ENCODE measurements at places on chromosomes 5 and 9. TPM values are rescaled to one million over a fixed set of nuclear protein-coding genes. Genes with fewer than 3 reads are reported as not detected.

- no peak for DNase-seq
These were observed 358.2 kb downstream of the HTR1A start for GRCh38 chr5:63603996-63604395.

GRCh38 chr5:174491265-174491664 lies 233.1 kb upstream of the MSX2 start:
- no peak for DNase-seq

- no peak for DNase-seq
These were observed 256.8 kb upstream of the IRX4 start for GRCh38 chr5:2139478-2139877.

DNA sequence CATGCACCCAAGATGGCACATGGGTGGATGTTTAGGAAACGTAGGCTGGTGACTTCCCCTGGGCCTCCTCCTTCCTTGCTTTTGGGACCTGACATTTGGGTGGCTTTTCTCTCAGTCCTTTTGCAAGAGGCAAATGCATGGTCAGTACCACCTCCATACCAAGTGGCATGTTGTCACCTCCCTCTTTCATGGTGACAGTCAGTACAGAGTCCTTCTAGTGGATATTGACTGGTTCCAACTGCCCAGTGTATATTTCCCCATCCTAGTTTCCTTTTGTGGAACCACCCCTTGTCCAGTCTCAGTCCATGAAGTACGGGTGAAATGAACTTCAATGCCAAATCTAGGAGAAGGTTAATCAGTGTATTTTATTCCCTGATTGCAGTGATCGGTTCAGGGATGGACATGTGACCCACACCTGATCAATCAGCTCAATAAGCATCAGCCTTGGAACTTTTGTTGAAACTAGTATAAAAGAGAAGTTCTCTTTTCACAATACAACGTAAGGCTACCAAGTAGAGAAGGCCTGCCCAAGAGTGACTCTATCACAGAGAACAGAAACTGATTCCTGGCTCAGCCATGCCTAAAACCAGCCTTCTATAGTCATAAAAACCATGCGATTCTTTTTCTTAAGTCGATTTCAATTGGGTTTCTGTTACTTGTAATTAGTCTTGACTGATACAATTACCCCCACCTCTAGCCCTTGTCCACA lies 143.4 kb upstream of the KLF9 start:
- DNase-seq, result no peak

DNA sequence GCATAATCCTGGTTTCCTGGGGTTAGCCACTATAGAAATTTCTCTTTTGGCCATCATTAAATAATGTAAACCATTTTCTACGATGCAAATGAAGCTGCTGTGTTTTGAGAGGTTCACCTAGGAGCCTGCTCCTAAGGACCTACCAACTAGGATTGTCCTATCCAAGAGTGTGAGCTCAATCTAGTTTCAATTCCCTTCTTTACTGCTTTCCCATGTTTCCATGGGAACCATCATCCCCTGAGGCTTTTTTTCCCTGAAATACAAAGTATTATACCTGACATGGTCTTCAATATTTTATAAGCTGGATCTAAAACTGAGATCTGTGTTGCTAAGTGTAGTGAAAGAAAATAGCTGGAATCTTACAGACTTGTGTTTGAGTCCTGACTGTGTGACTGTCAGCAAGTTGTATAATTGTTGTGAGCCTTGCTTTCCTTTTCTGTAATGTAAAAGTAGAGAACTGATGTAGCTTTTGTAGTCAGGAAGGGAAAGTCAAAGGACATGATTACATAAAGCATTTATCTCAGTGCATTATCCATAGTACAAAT lies 453.2 kb downstream of the PRR16 start:
- no peak for DNase-seq

DNA sequence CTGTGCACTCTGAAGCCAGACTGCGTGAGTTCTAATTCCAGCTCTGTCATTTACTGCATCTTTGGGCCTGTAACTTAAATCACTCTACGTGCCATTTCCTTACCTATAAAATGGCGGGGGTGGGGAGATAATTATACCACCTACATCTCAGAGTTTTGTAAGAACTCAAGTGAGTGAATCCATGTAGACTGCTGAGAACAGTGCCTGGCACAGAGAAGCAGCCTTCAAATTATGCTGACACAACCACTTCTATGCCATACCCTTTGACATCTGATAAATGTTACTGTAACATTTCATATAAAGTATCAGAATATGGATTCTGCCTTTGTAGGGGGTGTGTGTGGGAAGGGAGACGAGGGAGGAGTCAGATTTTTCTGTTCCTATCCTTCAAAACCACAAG lies 27.7 kb downstream of the ELAVL2 start:
- no peak for DNase-seq

GRCh38 chr5:83133797-83134196 lies 56.5 kb downstream of the XRCC4 start:
- DNase-seq, result no peak

- DNase-seq, result no peak
These were observed 4.2 kb downstream of the DHX29 start for GRCh38 chr5:55303238-55303690.

DNA sequence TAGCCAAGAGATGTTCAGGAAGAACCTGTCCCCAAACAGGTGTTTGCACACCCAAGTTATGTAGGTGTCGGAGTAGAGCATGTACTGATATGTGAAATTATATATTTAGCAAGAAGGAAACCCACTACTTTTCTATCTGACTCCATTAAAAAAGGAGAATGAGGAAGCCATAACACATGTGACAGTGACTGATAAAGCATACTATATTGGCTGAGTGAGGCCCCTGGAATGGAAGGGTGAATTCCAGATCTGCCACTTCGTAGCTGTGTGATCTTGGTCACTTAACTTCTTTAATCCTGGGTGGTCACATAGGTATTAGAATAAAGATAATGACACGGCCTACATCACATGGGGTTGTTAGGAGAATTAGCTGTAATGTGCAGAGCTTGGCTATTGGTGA lies 116.0 kb upstream of the MAN2A1 start:
- DNase-seq, result no peak

DNA sequence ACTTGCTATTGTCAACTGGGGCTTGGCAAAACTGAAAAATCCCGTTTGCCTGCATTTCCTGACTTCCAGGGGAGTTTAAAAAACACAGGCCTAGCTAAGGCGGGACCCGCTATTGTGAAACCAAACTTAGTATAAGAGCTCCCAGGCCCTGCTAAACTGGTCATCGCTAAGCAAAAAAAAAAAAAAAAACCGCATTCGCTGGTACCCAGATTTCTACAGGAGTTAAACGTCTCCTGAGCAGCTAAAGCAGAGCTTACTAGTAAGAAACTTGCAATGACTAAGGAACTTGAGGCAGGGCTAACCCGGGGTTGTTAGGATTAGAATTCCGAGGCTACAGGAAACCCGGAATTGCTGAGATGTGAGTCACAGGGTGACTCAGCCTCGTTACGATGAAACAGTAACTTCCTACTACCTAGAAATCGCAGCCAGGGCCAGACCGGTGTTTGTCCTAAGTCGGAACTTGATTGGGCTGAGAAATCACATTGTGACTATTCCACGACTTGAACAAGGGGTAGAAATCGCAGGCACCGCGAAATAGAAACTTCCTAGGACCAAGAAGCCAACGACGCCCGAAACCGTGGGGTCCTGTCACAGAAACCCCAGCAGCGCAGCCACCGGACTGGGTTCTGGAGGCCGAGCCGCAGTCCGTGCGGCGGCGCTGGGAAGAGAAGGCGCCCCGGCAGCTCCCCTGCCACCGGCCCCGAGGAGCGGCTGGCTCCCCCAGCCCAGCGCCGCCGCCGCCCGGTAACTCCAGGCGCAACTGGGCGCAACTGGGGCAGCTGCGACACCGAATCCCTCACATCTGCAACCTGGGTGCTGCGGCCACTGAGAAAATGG lies 89.4 kb downstream of the ANXA2R start:
- peak; percentile 22 for DNase-seq

GRCh38 chr9:136441681-136442245 lies 2.1 kb upstream of the INPP5E start:
- no peak for DNase-seq

DNA sequence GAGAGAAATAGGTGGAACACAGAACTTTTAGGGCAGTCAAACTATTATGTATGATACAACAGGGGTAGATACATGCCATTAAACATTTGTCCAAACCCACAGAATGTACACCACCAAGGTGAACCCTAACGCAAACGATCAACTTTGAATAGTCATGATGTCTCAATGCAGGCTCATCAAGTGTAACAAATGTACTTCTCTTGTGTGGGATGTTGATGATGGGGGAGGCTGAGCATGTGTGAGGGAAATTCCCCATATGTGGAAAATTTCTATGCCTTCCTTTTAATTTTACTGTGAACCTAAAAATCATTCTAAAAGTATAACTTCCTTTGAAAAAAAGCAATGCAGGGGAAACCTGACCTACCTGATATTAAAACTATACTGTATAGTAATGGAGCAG lies 201.4 kb upstream of the RASEF start:
- DNase-seq, result no peak

SYK gene
- 28.9 TPM for polyA plus RNA-seq

SPAG8 gene
- 7.2 TPM for polyA plus RNA-seq

SH3RF2 gene
- 1.8 TPM for polyA plus RNA-seq

PCDHGA12 gene
- 1.9 TPM for polyA plus RNA-seq

EIF4EBP3 gene
- polyA plus RNA-seq, result 6.2 TPM

STK32A gene
- polyA plus RNA-seq, result 17.7 TPM

SPATA31E1 gene
- polyA plus RNA-seq, result not detected

KIF24 gene
- 6.0 TPM for polyA plus RNA-seq

LIFR gene
- 53.7 TPM for polyA plus RNA-seq

NDUFA8 gene
- 45.5 TPM for polyA plus RNA-seq

Data from left renal pelvis (tissue), 4 donors.